Substantia nigra (tissue), 51 donors: ENCODE measurements at places on chromosomes 3 and 15.

GRCh38 chr15:42020713-42021273, at the start of gene PLA2G4E:
PLA2G4E (minus strand) TSS chr15:42021042; CDS start chr15:42021030, 12 bp downstream.
- no peak for DNase-seq

- no peak for DNase-seq
These were observed 869.7 kb downstream of the OTOL1 start for GRCh38 chr3:162366166-162366766.

GRCh38 chr15:34682674-34683073, 72.1 kb downstream of the GJD2 start:
- DNase-seq = no peak

- DNase-seq = no peak
These were observed 241.1 kb downstream of the WNT5A start for GRCh38 chr3:55246033-55246432.

- DNase-seq = no peak
These were observed 24.9 kb downstream of the LARS2 start for GRCh38 chr3:45413172-45413765.

- no peak for DNase-seq
These were observed 71.4 kb upstream of the ROPN1 start for GRCh38 chr3:124063197-124063909.

GRCh38 chr15:92323525-92323924, 70.2 kb upstream of the ST8SIA2 start:
- no peak for DNase-seq
